Dermis blood vessel endothelial cell (primary cell): ENCODE measurements at places on chromosomes 5 and 9. TPM values are rescaled to one million over a fixed set of nuclear protein-coding genes. Genes with fewer than 3 reads are reported as not detected.

Gene PCDHB12
- 0.47 and 0.68 TPM in 2 replicates for total RNA-seq

Gene IFNA2
- total RNA-seq, result not detected in 2 replicates

Gene TMEM215
- not detected in 2 replicates for total RNA-seq

Gene LCN12
- total RNA-seq, result not detected in 2 replicates

Gene NR4A3
- total RNA-seq, result 0.05 TPM in 1 of 2 replicates, not detected in the other

Gene NR2F1
- 34.7 and 98.7 TPM in 2 replicates for total RNA-seq

Gene HRH2
- total RNA-seq, result 0.05 TPM in 1 of 2 replicates, not detected in the other

Gene PCDHGC5
- total RNA-seq, result 0.56 and 1.5 TPM in 2 replicates

Gene ANP32B
- 6.0 and 12.9 TPM in 2 replicates for total RNA-seq

Gene FOXD4
- total RNA-seq, result 0.05 and 0.17 TPM in 2 replicates

Gene DENND4C
- 98.2 and 125 TPM in 2 replicates for total RNA-seq

Gene ZNF618
- 11.7 and 19.5 TPM in 2 replicates for total RNA-seq

Gene EDIL3
- total RNA-seq, result 0.65 and 1.5 TPM in 2 replicates

Gene SHOC1
- total RNA-seq, result not detected in 2 replicates

Gene SLC6A7
- not detected in 2 replicates for total RNA-seq

Gene NMUR2
- total RNA-seq, result not detected in 2 replicates

Gene UGT3A2
- total RNA-seq, result not detected in 2 replicates

Gene SAPCD2
- total RNA-seq, result 6.0 and 36.3 TPM in 2 replicates

Gene HSPA9
- 239 and 281 TPM in 2 replicates for total RNA-seq

Gene IL5
- total RNA-seq, result not detected in 2 replicates

Gene MAMDC4
- 2.0 and 5.1 TPM in 2 replicates for total RNA-seq

Gene CDC14B
- total RNA-seq, result 7.0 and 9.5 TPM in 2 replicates

Gene MSANTD3
- 53.4 and 57.3 TPM in 2 replicates for total RNA-seq

Gene FBP2
- not detected in 2 replicates for total RNA-seq

Gene BRINP1
- total RNA-seq, result 0.19 TPM in 1 of 2 replicates, not detected in the other

Gene IFNA21
- not detected in 2 replicates for total RNA-seq
